ENCODE measurements at places on chromosomes 5 and 9. TPM values are rescaled to one million over a fixed set of nuclear protein-coding genes. Genes with fewer than 3 reads are reported as not detected.

The PDZD2 gene
- 3.4 TPM for total RNA-seq

The KIAA1958 gene
- 5.0 TPM for total RNA-seq

The BDP1 gene
- total RNA-seq: 27.5 TPM

DNA sequence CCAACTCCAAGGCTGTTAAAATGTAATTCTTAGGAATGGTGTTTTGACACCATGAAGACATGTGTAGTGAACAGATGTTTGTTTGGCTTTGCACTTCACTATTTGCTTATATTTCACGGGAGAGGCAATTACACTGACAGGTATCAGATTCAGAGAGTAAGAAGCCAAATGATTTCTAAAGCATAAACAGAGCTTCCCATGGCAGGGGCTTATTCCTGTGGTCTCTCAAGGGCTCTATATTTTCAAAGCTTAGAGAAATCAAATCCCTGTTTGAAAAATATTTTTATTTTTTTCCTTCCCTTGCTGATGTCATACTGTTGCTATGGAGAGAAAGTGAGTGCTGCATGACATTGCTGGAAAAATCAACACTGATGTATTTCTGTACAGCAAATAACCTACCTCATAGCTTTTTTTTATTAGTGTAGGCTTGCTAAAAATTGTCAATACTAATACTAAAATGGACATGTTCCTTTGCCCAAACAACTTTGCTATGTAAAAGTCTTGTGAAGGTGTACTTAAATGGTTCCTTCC is 161.4 kb downstream of the GIN1 start:
- peaks cover 24% of the 10 kb centered on the region for H3K4me1 ChIP-seq
- DNase-seq: peak; percentile 73
- H3K4me3 ChIP-seq: no peak overlapping the region
- H3K36me3 ChIP-seq: no peaks in the 10 kb centered on the region
- no peaks in the 10 kb centered on the region for H3K27me3 ChIP-seq

DNA sequence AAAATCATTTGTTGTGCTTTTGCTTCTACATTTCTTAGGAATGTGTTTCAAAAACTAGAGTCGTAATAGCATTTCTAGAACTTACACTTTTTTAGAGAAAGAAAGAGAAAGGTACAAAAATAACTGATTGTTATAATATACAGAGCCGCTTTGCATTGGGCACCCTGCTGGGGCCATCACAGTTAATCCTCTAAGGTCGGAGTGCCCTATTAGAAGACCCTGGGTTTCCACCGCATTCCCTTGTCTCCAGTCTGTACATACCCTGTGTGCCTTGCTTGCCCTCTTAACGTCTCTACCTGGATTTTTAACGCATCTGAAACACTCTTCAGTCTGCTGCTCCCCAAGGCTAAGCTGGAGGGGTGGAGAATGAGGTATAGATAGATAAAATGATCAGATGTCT is 1.3 kb downstream of the MARVELD2 start:
- no peak for DNase-seq
- no peak overlapping the region for H3K4me3 ChIP-seq
- no peaks in the 10 kb centered on the region for H3K27me3 ChIP-seq
- H3K4me1 ChIP-seq: peaks cover 5% of the 10 kb centered on the region
- peaks cover 3% of the 10 kb centered on the region for H3K36me3 ChIP-seq
- no peak overlapping the region for H3K27ac ChIP-seq

GRCh38 chr9:107528686-107529085 is 39.1 kb upstream of the KLF4 start:
- no peaks in the 10 kb centered on the region for H3K27me3 ChIP-seq
- no peaks in the 10 kb centered on the region for H3K36me3 ChIP-seq
- no peak overlapping the region for H3K4me3 ChIP-seq
- H3K27ac ChIP-seq: no peak overlapping the region

DNA sequence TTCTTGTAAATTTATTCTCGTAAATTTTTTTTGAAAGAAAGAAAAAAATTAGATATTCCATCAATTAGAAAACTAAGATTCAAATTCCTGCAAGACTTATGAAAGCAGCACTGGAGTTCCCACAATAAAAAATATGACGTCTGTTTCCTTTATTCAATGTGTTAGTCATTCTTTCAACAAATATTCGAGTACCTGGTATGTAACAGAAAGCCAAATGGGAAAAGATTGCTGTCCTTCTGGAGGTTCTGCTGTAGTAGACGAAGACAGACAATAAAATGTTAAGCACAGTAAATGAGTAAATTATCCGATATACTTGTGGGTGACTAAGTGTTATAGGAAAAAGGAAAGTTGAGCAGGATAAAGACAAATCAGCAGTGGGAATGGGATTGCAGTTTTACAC is 92.2 kb downstream of the ADAMTSL1 start:
- no peaks in the 10 kb centered on the region for H3K27me3 ChIP-seq
- DNase-seq: peak; percentile 92
- no peak overlapping the region for H3K4me3 ChIP-seq
- H3K27ac ChIP-seq: peak overlapping the region; percentile 72
- H3K4me1 ChIP-seq: peaks cover 20% of the 10 kb centered on the region
- no peaks in the 10 kb centered on the region for H3K36me3 ChIP-seq

GRCh38 chr5:56745864-56746263 is 69.5 kb upstream of the MAP3K1 start:
- DNase-seq: no peak
- H3K4me3 ChIP-seq: no peak overlapping the region
- no peaks in the 10 kb centered on the region for H3K36me3 ChIP-seq
- no peaks in the 10 kb centered on the region for H3K27me3 ChIP-seq
- no peaks in the 10 kb centered on the region for H3K4me1 ChIP-seq

DNA sequence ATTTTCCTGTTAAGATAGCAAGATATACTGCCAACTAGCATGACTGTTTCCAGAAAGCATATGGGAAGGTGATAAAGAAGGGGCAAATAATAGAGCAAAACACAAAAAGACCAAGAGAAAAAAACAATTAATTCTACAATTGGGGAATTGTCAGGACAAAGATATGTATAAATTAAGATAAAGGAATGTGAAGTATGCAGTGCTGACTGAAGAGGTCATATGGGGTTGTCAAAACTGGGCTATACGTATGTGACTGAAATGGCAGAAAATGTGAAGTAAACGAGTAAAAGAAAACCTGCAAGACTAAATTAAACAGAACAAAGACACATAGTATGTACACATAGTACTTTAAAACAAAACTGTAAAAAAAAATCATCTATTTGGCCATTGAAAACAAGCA is 222.3 kb downstream of the ARL15 start:
- no peak overlapping the region for H3K4me3 ChIP-seq
- no peaks in the 10 kb centered on the region for H3K36me3 ChIP-seq
- DNase-seq: peak; percentile 28
- peak overlapping the region; percentile 65 for H3K27ac ChIP-seq
- peaks cover 22% of the 10 kb centered on the region for H3K4me1 ChIP-seq
- no peaks in the 10 kb centered on the region for H3K27me3 ChIP-seq

DNA sequence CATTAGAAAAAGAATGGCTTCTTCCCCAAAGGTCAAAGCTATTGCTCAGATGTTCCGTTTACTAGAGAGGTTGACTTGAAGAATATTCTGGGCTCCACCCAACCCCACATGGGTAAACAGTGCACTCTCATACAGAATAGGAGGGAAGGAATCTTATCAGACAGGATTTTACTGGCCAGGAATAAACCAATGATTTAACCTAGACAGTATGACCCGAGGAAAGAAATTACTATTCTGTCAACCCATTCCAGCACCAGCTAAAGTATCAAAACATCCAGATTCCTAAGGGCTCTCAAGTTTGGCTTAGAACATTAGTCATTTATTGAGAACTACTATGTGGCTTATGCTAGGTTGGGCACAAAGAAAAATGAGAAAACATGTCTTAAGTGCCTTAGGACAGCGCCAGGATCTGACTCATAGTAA is 493.6 kb upstream of the KLF4 start:
- H3K4me1 ChIP-seq: no peaks in the 10 kb centered on the region
- H3K27me3 ChIP-seq: no peaks in the 10 kb centered on the region

GRCh38 chr5:87899208-87899661 is 369.4 kb downstream of the TMEM161B start:
- H3K27me3 ChIP-seq: no peaks in the 10 kb centered on the region
- H3K4me1 ChIP-seq: no peaks in the 10 kb centered on the region
- no peak overlapping the region for H3K4me3 ChIP-seq
